ENCODE measurements at places on chromosomes 7 and 10.
A peak's percentile ranks its signal among the peaks of the same experiment; 100 is the strongest.

DNA sequence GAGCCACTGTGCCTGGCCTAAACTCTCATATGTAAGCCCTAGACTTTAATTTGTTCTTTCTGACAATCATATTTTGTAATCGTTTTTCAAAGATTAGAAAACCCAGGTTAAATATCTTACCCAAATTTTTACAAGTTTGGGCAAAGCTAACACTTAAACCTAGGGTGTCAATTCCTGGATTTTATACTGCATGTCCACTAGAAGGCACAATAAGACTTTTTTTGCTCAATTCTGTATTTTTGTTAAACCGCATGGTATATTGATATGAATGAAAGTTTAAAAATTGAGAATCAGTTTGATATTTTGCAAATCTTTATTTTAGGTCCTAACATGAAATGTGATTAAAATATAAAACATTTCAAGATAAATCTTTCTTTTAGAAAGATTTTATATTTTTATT, 29.3 kb downstream of the DYNC2I1 start:
- no peak for DNase-seq

DNA sequence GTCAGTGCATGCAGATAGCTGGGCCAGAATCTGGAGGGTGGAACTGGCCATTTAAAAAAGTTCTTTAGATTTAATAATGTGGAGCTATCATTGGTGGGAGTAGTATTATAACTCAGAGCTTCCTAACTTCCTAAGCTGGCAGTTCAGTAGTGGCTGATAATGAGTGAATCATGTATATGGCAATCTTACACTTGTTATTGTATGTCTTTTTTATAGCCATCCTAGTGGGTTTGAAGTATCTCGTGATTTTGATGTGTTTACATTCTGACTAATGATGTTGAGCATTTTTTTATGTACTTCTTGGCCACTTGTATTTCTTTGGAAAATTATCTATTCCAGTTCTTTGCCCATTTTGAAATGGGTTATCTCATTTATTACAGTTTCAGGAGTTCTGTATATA, 15.4 kb downstream of the TFAM start:
- DNase-seq: no peak

- no peak for DNase-seq
Observed at GRCh38 chr7:75667938-75668337, 70.8 kb downstream of the HIP1 start.

GRCh38 chr10:79390551-79391229, 43.4 kb downstream of the PPIF start:
- no peak for DNase-seq

DNA sequence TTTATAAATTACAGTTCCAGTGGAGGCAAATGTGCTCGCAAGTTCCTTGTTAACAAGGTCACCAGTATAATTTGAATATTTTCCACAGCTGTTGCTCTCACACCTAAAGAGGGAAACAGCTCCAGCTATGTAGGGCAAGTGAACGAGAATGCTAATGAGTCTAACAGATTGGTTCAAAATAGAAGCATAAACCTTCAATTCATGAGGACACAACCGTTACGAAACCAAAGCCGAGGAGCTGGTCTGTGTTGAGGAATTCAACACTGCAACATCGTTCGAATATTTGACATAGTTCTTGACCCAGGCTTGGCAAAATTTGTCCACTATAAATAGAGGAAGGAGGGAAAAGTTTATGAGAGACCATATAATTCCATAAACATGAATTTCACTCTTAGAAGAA, 161.3 kb downstream of the KLF6 start:
- DNase-seq: peak; percentile 83

DNA sequence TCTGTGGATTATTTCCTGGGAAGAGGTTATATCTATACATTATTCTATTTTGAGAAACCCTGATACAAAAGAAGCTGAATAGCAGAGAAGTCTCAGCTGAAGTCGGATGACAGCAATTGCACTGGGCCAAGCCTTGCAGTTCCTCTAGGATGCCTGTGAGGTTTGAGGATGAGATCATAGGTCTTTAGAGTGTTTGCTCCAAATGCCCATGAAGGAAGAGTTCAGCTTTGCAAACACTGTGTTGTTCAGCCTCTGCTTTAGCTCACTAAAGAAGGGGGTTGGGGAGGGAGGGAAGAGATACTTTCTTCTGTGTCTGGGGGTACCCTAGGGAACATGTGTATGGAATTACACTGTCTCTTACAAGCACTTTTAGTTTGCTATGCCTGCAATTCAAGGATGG, 282.5 kb upstream of the NRP1 start:
- no peak for DNase-seq

- no peak for DNase-seq
Observed at GRCh38 chr7:20593501-20593900, 22.0 kb upstream of the ABCB5 start.

All from GM04503 (cell line).